ENCODE measurements at places on chromosomes 3 and 15.

- no peak for DNase-seq
Observed at GRCh38 chr3:156837115-156837514, 11.0 kb downstream of the LEKR1 start.

- no peak for DNase-seq
Observed at GRCh38 chr15:56236197-56236596, 7.5 kb downstream of the RFX7 start.

GRCh38 chr3:175743733-175744400 is 884.7 kb downstream of the NAALADL2 start:
- no peak for DNase-seq

DNA sequence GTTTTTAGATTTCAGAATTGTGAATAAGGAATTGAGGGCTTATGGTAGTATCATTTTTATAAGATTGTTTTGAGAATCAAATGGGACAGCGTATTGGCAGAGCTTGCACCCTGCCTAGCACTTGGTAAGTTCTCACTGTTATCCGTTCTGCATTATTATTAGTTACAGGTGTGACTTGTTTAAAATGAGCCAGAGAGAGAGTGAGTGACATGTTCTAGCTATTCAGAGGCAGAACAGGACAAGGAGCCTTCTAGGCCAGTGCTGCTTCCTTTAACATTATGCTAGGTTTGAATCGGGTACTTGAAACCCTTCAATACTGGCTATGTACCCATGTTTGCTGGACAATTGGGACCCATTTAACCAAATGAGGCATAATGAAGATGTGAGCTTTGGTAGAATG is 133.7 kb downstream of the FILIP1L start:
- DNase-seq: no peak

- no peak for DNase-seq
Observed at GRCh38 chr3:187247398-187247797, 44.1 kb downstream of the MASP1 start.
